ENCODE measurements at places on chromosomes 7 and 10. TPM values are rescaled to one million over a fixed set of nuclear protein-coding genes. Genes with fewer than 3 reads are reported as not detected.

GRCh38 chr10:538895-539294, 150.6 kb downstream of the DIP2C start:
- no peak for DNase-seq

- DNase-seq = no peak
Observed at GRCh38 chr7:154785898-154786297, 217.0 kb downstream of the PAXIP1 start.

Gene HSPA12A
- 3.2 TPM for total RNA-seq

Gene ETV1
- total RNA-seq = 8.2 TPM

Gene ADAMTS14
- 0.12 TPM for total RNA-seq
